Colonic mucosa (tissue), 4 donors: ENCODE measurements at places on chromosomes 16 and 17. TPM values are rescaled to one million over a fixed set of nuclear protein-coding genes. Genes with fewer than 3 reads are reported as not detected.
A peak's percentile ranks its signal among the peaks of the same experiment; 100 is the strongest.

DNA sequence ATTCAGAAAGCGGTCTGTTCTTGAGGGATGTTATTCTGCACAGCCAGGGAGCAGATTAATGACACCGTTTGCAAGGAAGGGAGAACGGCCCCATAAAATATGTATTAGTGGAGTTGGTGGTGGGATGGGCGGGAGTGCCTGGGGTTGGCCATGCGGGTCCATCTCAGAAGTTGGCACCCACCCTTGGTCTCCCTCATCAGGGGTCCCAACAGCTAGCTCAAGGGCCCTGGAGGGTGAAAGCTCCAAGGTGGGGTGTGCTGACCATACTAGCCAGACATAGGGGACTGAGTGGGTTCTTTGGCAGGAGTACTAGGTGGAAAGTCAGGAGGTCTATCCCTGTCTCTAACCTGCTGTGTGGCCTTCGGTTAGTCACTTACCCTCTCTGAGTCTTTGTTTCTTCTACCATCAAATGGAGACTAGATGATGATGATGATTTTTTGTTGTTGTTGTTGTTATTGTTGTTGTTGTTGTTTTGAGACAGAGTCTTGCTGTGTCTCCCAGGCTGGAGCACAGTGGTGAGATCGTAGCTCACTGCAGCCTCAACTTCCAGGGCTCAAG is 83.2 kb upstream of the BRD7 start:
- no peaks in the 10 kb centered on the region for H3K27me3 ChIP-seq
- no peaks in the 10 kb centered on the region for H3K4me1 ChIP-seq
- H3K4me3 ChIP-seq: no peak overlapping the region
- H3K27ac ChIP-seq: no peak overlapping the region
- no peaks in the 10 kb centered on the region for H3K36me3 ChIP-seq

- H3K4me1 ChIP-seq: no peaks in the 10 kb centered on the region
- H3K27me3 ChIP-seq: no peaks in the 10 kb centered on the region
- no peak overlapping the region for H3K4me3 ChIP-seq
- H3K27ac ChIP-seq: no peak overlapping the region
- H3K36me3 ChIP-seq: no peaks in the 10 kb centered on the region
Observed at GRCh38 chr16:2874032-2874911, 8.7 kb upstream of the FLYWCH2 start.

- H3K4me3 ChIP-seq: no peak overlapping the region
- no peaks in the 10 kb centered on the region for H3K36me3 ChIP-seq
- H3K27me3 ChIP-seq: no peaks in the 10 kb centered on the region
- H3K27ac ChIP-seq: no peak overlapping the region
- DNase-seq: no peak
Observed at GRCh38 chr17:56810343-56810742, 23.4 kb downstream of the C17orf67 start.

GRCh38 chr17:78737332-78737731 is 44.7 kb downstream of the CYTH1 start:
- peaks cover 12% of the 10 kb centered on the region for H3K4me1 ChIP-seq
- H3K27me3 ChIP-seq: no peaks in the 10 kb centered on the region
- H3K27ac ChIP-seq: peak overlapping the region; percentile 90
- DNase-seq: no peak
- H3K4me3 ChIP-seq: no peak overlapping the region

The HES7 gene
- total RNA-seq: not detected

GRCh38 chr16:85113913-85114312 is 1.6 kb upstream of the CIBAR2 start:
- H3K36me3 ChIP-seq: no peaks in the 10 kb centered on the region
- no peak for DNase-seq
- H3K27ac ChIP-seq: no peak overlapping the region
- no peaks in the 10 kb centered on the region for H3K27me3 ChIP-seq
- no peak overlapping the region for H3K4me3 ChIP-seq

The CCDC154 gene
- 0.56 TPM for total RNA-seq

GRCh38 chr16:20952139-20952920 is 51.8 kb downstream of the LYRM1 start:
- no peaks in the 10 kb centered on the region for H3K4me1 ChIP-seq
- H3K36me3 ChIP-seq: no peaks in the 10 kb centered on the region
- DNase-seq: no peak
- H3K27ac ChIP-seq: no peak overlapping the region
- H3K27me3 ChIP-seq: no peaks in the 10 kb centered on the region
- H3K4me3 ChIP-seq: no peak overlapping the region

DNA sequence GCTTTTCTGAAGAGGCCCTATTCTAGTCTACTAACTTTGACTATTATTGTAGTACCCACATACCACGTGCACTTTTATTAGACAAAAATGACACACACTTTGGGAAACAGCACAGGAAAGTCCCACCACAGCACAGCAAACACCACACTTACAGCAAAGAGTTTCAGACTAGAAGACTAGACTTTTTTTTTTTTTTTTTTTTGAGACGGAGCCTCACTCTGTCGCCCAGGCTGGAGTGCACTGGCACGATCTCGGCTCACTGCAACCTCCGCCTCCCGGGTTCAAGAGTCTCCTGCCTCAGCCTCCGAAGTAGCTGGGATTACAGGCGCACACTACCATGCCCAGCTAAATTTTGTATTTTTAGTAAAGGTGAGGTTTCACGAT is 20.1 kb downstream of the YWHAE start:
- no peak overlapping the region for H3K4me3 ChIP-seq
- DNase-seq: no peak
- H3K27me3 ChIP-seq: no peaks in the 10 kb centered on the region
- H3K36me3 ChIP-seq: no peaks in the 10 kb centered on the region

DNA sequence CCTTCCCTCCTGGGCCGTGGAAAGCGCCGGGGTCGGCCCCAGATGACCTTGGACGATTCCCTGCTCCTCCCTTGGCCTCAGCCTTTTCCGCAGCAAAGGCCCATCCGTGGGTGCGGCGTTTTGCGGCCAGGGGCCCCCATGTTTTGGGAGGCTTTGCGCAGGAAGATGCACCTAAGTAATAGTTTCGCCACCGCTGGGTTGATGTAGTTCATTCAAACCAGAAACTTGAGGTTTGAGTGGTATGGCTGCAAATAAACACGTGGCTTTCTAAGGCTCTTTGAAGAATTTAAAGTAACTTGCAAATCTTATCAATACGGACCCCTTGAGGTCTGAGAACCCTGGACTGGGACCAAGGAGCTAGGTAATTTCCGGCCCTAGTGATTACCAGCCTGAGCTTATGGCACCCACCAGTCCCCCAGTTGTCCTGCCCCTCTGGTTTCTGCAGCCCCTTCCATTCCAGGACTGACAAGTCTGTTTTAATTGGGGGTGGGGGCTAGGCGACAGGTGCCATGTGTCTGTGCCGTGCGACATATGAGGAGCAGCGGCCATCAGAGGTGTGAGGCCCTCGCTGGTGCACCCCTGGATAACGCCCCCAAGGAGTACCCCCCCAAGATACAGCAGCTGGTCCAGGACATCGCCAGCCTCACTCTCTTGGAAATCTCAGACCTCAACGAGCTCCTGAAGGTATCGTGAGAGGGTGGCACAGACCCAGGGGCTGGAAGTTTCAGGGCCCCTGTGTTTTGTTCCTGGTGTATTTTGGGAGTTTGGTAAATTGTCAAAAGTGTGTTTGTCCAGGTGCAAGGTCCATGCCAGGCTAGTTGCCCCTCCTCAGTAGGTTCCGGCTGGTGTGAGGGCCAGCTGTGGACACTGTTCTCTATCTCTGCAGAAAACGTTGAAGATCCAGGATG is 834 bp downstream of the MRPL12 start:
- H3K4me3 ChIP-seq: peak overlapping the region; percentile 83
- H3K4me1 ChIP-seq: peaks cover 20% of the 10 kb centered on the region
- H3K27ac ChIP-seq: peak overlapping the region; percentile 86
- H3K36me3 ChIP-seq: peaks cover 9% of the 10 kb centered on the region
- no peaks in the 10 kb centered on the region for H3K27me3 ChIP-seq

DNA sequence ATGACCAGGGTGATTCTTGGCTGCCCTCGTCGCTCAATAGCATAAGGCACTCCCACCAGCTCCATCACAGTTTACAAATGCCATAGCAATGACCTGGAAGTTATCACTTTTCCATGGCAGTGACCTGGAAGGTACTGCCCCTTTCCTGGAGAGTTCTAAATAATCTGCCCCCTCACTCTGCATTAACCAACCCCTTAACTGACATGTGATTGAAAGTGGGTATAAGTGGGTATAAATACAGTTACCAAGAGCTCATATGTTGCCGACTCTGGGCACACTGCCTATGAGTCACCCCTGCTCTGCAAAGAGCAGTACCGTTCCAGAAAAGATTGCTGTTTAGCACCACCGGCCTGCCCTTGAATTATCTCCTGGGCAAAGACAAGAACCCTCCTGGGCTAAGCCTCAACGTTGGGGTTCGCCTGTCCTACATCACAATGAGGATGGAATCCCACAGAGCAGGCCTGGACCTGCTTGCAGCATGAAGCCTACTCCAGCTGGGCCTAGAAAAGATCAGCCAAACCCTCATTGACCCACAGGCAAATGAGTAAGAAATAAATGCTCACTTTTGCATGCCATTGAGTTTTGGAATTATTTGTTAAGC is 95.2 kb upstream of the SEC14L1 start:
- no peak for DNase-seq
- no peaks in the 10 kb centered on the region for H3K27me3 ChIP-seq
- H3K36me3 ChIP-seq: no peaks in the 10 kb centered on the region
- H3K4me1 ChIP-seq: no peaks in the 10 kb centered on the region
- H3K4me3 ChIP-seq: no peak overlapping the region

The CCL8 gene
- 5.9 TPM for total RNA-seq

DNA sequence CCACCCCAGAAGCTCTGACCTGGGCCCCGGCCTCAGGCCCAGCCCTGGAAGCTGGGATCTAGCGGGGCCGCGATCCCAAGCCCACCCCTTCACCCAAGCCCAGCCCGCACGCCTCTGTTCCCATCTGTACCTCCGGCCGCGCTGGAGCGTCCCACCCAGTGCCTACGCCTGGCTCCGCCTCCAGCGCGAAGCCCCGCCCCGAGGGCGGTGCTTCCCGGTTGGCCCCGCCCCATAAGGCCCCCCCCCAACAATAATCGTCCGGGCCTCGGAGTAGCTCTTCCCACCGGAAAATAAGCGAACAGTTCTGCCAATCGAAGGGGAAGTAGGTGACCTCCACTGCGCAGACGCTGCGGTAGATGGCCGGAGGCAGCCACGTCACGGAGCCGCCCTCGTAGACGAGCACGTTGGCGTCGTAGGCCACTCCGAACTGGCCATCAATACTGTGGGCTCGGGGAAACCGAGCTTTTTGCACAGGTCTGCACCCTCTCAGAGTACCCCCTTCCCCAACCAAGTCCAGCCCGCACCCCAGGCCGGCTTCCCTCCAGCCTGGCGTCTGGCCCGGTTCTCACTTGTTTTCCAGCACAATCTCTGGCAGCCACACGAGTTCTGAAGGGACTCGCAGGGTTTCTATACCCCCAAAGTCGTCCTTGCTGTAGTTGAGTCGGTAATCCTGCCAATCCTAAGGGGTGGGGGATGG is 1.1 kb downstream of the CHRNE start:
- no peak overlapping the region for H3K27ac ChIP-seq
- H3K27me3 ChIP-seq: peaks cover 3% of the 10 kb centered on the region
- H3K4me1 ChIP-seq: peaks cover 14% of the 10 kb centered on the region
- no peaks in the 10 kb centered on the region for H3K36me3 ChIP-seq
- H3K4me3 ChIP-seq: no peak overlapping the region

GRCh38 chr16:9415545-9415944 is 324.1 kb downstream of the HAPSTR1 start:
- H3K36me3 ChIP-seq: no peaks in the 10 kb centered on the region
- no peak overlapping the region for H3K27ac ChIP-seq
- no peaks in the 10 kb centered on the region for H3K27me3 ChIP-seq
- DNase-seq: no peak

- no peak overlapping the region for H3K27ac ChIP-seq
- no peak overlapping the region for H3K4me3 ChIP-seq
- no peaks in the 10 kb centered on the region for H3K27me3 ChIP-seq
- no peak for DNase-seq
- H3K36me3 ChIP-seq: no peaks in the 10 kb centered on the region
Observed at GRCh38 chr16:27582883-27583282, 32.9 kb downstream of the KATNIP start.

- no peaks in the 10 kb centered on the region for H3K36me3 ChIP-seq
- H3K27me3 ChIP-seq: no peaks in the 10 kb centered on the region
- H3K27ac ChIP-seq: no peak overlapping the region
- no peak overlapping the region for H3K4me3 ChIP-seq
Observed at GRCh38 chr16:20236579-20237289, 90.6 kb downstream of the GP2 start.

DNA sequence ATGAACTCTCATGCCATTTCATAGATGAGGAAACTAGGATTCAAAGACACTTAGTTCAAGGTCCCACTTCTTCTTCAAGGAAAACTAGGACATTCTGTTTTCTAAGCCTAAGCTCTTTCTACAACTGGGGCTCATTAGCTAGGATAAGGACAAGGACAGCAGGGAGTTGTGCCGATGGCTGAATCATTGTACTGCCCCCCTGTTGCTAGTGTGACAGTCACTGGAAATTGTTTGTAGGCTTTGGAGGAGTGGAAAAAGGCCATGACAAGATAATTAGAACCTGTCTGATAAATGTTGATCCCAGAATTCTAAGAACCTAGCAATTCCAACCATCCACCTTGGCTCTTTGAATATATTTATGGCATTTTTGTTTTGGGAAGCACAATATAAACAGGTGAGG is 445.7 kb downstream of the CDH8 start:
- no peak for DNase-seq
- no peak overlapping the region for H3K27ac ChIP-seq
- no peaks in the 10 kb centered on the region for H3K27me3 ChIP-seq
- no peaks in the 10 kb centered on the region for H3K36me3 ChIP-seq
- no peaks in the 10 kb centered on the region for H3K4me1 ChIP-seq

DNA sequence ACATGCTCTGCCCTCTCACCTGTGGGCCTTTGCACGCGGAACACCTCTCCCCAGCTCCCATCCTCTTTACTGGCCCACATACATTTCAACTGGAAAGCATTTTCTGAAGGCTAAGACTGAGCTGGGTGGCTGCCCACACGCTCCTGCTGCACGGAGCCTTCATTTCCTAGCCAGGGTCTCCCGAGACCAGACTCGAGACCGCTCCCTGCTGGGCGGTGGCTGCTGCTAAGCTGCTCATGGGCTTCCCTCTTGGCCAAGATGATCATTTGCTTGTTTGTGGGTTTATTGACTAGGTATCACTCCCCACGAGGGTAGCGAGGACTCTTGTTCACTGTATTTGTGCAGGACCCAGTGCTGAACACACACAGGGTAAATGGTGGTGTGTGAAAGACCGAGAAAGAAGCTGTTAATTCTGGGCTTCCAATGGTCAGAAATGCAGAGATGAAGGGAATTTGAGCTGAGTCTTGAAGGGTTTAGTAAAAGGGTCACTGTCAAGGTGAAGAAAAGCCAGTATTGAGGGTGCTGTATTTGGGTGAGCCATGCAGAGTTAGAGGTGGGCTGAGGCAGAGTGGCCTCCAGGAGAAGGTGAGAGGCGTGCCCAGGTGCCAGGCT is 907 bp downstream of the TRAPPC2L start:
- H3K36me3 ChIP-seq: no peaks in the 10 kb centered on the region
- H3K27me3 ChIP-seq: no peaks in the 10 kb centered on the region
- H3K27ac ChIP-seq: peak overlapping the region; percentile 49
- peak; percentile 87 for DNase-seq

The CYGB gene
- total RNA-seq: 9.9 TPM

DNA sequence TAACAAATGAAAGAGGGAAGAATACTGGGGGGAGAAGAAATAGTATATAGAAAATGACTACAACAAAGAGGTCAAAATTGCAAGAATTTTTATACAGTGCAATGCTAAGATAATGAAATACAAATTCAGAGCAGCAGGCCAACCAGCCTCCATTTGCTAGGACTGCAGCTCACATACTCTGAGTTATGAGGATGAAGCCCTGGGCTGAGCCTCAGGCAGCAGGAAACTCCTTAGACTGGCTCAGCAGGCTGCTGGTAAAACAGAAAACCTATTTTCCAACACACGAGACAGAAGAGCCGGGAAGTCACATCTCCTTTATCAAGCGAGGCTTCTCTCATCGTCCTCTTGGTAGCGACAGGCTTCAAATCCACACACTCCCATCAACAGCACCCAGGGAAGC is 296.5 kb downstream of the SLC39A11 start:
- H3K36me3 ChIP-seq: no peaks in the 10 kb centered on the region
- H3K27ac ChIP-seq: no peak overlapping the region
- no peaks in the 10 kb centered on the region for H3K4me1 ChIP-seq
- no peak overlapping the region for H3K4me3 ChIP-seq
